ENCODE measurements at places on chromosomes 12 and 14.
A peak's percentile ranks its signal among the peaks of the same experiment; 100 is the strongest.

DNA sequence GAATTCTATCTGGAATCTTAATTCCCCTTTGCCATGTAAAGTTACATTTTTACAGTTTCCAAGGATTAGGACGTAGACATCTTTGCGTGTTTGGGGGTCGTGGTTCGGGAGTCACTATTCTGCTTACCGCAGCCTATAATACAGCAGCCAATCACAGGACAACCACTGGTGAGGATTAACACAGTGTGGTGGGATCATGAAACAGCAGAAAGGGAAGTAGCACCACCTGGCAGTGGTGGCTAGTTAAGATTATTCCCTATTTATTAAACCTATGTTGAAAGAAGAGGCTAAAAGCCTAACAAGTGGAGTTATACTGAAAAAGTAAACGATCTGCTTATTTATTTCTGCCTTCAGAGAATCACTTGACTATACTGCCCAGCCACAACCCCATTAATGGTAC lies 71.7 kb downstream of the IPO8 start:
- no peak for DNase-seq

DNA sequence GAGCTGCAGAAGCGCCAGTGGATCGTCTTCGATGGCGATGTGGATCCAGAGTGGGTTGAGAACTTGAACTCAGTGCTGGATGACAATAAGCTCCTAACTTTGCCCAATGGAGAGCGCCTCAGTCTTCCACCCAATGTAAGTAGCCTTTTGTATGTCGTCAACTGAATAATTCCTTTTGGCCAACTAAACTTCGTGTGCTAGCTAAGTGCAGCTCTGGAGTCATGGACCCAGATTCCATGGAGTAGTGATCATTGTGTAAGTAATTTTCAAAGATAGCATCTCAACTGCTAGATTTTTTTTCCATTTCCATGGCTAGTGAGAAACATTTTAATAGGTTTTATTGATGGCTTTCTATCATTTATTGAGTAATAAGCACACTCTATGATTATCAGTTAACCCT lies 48.0 kb downstream of the DYNC1H1 start:
- no peak for DNase-seq

DNA sequence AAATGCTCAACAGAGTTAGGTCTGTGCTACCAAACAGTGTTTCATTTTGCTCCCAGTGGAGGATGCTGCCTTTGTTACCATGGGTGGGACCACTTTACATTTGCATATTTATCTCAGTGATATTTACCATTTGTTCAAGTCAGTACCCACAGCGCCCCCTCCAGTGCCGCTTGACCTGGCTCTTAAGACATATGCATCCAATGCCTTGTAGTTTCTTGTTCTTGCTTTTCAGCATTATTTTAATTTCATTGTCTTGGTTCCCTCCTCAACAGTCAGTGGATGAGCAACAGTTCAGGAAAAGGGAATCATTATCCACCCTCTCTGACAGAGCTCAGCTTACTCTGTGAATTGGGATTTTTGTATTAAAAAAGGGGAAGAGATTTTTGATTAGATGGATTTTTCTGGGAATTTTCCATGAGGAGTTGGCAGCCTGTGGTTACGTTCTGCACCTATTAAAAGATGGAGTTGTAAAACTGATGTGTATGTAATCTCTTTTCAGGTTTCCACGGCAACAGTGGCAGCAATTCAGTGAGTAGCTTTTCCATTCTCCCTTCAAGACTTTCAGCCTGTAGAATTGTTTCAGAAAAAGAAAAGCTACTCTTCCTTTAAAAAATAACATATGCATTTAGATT lies 240.5 kb upstream of the DAAM1 start:
- DNase-seq: no peak

- DNase-seq: no peak
These were observed 538.9 kb downstream of the SNAPC1 start for GRCh38 chr14:62301080-62301479.

DNA sequence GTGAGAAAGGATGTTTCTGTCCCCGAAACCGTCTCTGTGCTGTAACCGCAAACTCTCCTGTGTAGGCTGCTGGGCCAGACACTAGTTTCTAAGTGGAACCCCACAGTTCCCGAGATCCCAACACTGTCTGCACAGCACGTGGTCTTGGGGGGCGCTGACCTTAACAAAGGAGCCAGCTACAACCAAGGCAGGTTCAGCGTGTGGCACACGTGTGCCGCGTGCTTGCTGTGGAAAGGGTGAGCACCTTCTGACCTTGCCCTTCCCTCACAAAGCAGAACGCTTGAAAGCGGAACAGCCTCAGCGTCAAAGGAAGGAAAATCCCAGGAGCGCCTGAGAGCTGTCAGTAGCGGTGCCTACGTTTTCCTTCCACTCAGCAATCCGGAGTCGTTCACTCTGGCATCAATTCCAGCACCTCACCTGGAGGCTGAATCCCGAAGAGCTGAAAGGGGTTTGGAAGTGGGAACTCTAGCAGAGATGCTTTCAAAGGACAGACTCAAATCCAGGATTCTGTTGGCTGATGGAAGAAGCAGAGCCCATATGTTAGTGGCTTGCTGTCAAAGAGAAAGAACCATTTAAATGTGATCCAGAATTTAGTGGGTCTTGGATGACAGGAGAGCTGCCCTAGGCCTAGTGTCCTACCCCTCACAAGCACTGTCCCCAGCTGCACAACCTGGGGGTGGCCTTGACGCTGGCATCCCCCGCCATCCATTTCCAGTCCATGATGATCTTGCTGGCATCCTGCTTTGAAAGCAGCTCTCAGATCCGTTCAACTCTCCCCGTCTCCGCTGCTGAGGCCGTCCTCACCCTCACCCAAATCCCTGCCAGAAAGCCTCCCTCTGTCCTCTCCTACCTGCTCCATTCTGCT lies 27.1 kb downstream of the CCDC92 start:
- DNase-seq: no peak

DNA sequence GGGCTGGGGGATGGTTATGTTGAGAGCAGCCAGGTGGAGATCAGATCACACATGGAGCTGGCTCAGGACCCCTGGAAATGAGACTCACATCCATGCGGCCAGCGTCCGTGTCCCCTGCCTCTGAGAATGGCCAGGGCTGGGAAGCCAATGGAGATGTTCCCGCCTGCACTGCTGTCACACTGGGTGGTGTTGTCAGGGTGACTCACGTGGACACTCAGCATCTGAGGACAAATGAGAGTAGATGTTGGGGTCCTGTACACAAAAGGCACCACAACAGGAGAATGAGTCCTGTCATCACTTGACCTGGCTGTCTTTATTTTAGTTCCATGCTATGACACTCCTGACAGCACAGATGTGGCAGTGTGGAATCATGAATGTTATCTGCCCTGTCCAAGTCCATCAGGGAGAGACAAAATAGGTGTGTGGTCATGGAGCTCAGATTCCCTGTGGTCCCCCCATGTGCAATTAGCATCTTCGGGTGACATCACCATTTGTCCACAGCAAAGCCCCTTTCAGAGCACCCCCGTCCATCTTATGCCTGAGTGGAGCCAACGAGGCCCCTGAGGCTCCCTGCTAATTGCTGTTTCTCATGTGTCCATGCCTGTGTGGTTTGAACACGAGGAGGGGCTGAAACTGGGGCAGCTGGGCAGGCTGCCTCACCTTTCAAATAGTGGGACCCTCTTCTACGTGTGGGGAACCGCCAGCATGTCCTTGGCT lies 393.5 kb downstream of the AACS start:
- no peak for DNase-seq

GRCh38 chr14:61695695-61696527 lies 598 bp downstream of the HIF1A start:
- peak; percentile 39 for DNase-seq

DNA sequence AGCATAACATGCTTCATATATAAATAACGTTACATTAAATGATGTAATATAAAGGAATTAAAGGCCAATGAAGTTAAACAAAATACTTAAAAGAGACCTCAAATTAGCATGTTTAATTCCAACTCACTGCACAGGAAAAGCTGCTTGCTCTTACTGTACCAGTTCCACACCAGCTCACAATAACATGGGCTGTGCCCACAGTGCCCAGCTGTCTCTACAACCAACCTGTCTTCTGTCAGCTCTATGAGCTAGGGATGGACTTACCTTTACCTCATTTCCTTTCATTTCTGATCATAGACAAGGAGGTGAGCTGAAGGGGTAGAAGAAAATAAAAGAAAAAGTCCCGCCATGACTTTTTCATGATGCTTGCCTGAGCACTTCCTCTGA lies 64.8 kb downstream of the NKX2-1 start:
- DNase-seq: no peak

GRCh38 chr12:7369274-7369729 lies 65.4 kb downstream of the ACSM4 start:
- no peak for DNase-seq

DNA sequence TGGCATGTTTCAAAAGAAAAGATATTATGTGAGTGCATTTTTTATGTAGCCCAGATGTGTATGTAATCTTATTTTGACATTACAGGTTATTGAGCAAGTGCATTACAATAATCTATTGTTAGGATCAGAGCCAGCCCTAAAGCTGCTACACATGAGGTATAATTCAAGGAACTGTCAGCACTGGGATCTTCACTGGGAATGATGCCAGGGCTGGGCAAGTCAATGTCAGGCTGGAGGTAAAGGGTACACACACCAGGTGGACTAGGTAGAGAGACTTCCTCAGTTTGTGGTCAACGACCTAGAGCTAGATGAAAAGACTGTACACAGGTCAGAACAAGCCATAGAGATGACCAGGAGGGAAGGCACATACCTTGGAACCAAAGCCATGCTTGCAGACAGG lies 15.4 kb downstream of the TRIM9 start:
- no peak for DNase-seq

GRCh38 chr14:37874429-37875109 lies 279.1 kb downstream of the TTC6 start:
- peak; percentile 60 for DNase-seq

DNA sequence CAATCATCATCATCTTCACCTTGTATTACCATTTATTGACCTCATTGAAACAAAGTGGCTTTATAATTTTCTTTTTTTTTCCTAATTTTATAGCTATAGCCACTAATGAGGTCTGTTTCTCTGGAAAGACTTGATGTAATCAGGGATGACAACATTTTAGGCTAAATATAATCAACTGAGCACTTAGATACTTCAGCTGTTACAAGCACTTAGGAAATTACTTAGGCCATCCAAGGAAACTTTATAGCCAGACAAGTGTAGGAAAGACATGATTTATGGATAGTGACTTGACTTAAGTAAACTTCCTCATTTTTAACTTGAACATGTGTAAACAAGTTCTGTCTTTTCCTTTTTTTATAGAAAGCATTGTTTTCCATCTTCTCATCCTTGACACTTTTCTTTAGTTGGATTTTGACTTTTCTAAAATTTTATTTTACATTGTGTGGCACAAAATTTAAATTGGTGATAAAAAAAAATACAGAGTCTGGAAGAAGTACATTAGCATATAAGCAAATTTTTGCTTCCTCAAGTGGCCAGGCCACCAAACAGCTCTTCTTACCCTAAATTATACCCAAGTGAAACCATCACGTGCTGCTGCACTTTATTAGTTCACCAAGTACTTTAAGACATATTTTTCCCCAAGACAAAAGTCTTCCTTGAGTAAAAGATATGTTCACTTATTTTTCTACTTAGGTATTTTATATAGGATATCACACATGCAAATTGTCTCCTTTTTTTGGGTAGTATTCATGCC lies 15.1 kb downstream of the CPNE8 start:
- no peak for DNase-seq

- no peak for DNase-seq
These were observed 10.1 kb downstream of the MYRFL start for GRCh38 chr12:69835081-69835480.

DNA sequence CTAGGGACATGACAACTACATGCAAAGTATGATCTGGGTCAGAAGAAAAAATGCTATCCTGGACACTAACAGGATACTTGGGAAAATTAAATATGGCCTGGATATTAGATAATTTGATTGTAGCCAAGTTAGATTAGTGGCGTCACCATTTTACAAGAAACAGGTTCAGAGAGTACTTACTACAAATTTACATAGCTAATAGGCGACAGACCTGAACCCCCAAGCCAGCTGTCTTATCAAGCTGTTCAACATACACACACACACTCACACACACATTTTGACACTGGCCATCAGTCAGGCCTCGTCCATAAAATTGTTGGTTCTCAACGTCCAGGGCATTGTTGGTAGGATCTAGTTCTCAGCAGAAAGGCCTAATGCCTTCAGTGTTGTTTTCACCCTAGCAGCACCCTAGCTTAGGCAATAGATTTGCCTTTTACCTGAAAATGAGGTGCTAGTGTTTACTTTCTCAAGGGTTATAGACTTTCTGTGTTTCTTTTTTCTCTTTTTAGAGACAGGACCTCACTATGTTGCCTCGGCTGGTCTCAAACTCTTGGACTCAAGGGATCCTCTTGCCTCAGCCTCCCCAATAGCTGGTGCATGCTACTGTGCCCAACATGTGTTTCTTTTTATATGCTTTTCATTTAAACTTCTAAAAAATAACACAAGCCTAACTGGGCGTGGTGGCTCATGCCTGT lies 3.3 kb upstream of the C14orf93 start:
- DNase-seq: no peak

GRCh38 chr12:107622001-107622400 lies 63.6 kb upstream of the PWP1 start:
- DNase-seq: peak; percentile 31

- no peak for DNase-seq
These were observed 59.2 kb downstream of the ERC1 start for GRCh38 chr12:1050059-1050707.

- DNase-seq: no peak
These were observed 594 bp upstream of the CEP170B start for GRCh38 chr14:104864267-104865080.

GRCh38 chr14:88098163-88098562 lies 93.2 kb downstream of the GPR65 start:
- DNase-seq: no peak

Measured in GM10248 (cell line).